ENCODE measurements at places on chromosomes 2 and 18.

- no peak for DNase-seq
These were observed 434.9 kb upstream of the LYPD1 start for GRCh38 chr2:133104871-133105270.

DNA sequence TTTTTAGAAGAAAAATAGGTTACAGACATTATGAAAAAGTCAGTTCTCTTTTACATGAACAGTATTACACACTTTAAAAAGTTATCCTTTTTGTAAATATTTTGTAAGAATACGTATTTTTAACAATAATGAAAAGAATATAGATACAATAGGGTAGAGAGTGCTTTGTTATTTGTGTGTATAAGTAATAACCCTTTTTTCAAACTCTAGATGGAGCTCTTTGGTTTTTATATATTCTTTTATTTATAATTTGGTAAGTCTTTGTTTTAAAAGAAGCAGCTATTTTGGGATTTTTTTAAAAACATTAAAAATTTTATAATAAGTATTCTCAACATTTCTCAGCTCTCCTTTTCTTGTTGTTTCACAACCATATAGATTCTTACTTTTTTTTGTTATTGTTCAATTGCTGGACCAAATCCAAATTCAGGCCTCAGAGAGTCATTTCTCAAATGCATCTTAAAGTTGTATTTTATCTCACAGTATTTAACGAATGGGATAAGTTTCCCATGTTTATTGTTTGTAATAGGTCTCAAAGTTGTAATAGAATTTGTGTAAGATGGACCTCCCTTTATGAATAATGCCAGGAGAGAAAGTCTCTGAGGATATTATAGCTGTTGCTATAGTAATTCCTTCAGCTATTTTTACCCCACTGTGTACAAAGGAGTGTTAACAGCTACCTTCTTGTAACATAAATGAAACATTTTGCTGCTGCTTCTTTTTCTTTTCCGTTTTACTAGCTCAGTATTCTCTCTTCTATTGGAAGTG lies 46.4 kb downstream of the ACYP2 start:
- DNase-seq = no peak

GRCh38 chr18:23021623-23022022 lies 88.5 kb downstream of the RBBP8 start:
- no peak for DNase-seq

DNA sequence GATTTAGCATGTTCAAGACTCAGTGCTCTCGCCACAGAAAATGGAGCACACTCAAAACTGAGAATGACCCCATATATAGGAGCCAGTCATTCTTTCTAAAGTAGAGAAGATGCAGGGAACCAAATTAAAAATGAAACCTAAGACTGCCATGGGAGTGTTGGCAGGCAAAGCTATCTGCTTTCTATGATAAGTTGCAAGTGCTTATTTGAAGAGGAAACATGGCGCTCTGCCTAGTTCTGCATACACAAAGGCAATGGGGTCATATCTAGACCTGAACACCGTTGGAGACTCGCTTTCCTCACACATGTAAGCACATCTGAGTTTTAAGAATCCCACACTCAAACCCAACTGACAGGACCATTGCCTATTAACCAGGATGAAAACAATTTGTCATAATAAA lies 292.5 kb downstream of the ALK start:
- no peak for DNase-seq

DNA sequence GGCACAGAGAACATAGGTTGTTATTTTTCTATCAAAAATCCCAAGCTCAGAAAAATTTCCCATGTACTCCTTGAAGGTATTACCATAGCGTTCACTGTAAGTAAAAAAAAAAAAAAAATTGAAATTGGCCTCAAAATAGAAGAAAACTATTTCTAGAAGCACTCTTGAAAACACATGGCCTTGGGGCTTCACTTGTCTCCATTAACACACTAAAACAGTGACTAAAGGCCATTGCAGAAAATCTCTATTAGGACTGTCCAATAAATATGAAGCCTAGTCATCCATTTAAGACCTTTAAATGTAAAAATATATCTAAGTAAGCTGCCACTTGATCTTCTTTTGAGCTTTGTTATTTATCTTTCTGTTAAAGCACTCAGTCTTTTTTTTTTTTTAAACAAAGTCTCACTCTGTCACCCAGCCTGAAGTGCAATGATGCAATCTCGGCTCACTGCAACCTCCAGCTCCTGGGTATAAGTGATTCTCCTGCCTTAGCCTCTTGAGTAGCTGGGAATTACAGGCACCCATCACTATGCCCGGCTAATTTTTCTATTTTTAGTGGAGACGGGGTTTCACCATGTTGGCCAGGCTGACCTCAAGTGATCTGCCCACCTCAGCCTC lies 35.8 kb downstream of the CCDC68 start:
- no peak for DNase-seq
